HEK293T (cell line): ENCODE measurements at places on chromosomes 1 and 21.

- no peak for DNase-seq
Measured at GRCh38 chr1:46940307-46940706, 969 bp downstream of the CYP4A11 start.

- DNase-seq = no peak
Measured at GRCh38 chr1:217534566-217534965, 96.3 kb downstream of the GPATCH2 start.

DNA sequence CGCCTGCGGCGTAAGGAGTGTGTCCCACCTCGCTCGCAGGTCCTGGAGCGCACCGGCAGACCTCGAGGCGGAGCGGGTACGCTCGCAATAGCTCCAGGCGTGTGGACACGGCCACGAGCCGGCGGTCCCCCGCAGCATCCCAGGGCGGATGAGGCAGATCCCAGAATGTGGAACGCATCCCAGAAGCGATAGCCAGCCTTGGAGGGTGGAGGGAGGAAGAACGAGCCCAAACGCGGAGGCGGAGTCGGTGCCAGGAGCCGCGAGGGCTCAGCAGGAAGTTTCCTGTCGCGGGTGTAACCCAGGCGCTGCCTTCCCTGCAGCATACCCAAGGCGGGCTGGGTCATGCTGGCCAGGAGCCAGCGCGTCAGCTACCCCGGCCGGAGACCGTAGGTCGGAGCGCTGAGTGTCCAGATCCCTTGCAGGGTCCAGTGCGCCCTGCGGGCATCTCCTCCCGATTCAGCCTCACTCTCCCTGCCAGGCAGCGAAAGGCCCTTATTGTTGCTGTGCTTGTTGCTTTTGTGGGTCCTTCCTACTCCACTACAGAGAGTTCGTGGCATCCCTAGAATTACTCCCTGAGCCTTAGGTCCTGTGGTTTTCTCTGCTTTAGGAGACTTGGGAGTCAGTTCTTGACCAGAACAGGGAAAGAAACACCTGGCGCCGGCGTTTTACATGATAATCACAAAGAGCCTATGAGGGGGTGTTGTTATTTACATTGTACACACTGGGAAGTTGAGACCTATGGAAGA lies 27.7 kb downstream of the STYXL2 start:
- no peak for DNase-seq

- no peak for DNase-seq
Measured at GRCh38 chr1:152924191-152924590, 15.8 kb downstream of the IVL start.

DNA sequence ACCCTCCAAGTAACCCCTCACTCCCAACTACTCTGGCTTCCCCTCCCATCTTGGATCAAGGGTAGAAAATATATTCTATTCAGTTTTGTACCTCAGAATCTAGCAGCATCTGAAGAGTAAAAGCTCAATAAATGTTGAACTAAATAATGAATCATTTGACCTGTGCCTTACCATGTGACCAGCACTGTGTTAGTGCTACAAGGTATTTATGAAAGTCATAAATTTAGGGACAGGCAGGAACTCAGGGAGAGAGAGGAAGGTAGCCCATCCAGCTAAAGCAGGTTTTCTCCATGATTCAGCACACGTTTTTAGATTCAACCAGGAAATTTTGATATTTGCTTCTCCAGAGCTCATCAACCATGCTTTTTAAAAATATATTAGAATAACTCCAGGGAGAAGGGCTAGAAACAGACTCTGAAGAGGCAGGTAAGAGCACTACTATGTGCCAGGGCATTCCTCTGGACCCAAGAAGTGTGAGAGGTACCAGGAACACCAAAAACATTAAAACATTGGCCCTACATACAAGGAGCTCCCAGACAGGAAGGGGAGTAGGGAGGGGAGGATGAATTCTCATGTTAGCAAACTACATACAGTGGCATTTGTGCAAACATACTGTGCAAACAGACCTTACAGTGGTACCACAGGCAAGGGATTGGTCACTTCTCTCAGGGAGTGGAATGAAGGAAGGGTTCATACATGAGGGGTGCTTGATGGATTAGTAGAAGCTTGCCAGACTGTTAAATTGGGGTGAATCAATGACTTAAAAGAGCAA lies 64.3 kb downstream of the FYB2 start:
- DNase-seq = no peak

DNA sequence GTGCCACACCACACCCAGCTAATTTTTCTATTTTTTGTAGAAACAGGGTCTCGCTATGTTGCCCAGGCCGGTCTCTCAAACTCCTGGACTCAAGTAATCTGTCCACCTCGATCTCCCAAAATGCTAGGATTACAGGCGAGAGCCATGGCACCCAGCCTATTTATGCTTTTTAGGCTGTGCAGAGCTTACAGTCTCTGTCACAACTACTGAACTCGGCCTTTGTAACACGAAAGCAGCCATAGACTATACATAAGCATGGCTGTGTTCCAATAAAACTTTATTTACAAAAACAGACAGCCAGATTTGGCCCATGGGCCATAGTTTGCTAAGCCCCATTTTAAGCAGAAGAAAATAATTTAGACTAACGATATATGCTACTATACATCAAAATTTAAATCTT lies 54.4 kb downstream of the NID1 start:
- DNase-seq = no peak

GRCh38 chr1:64962441-64962840 lies 3.9 kb downstream of the JAK1 start:
- DNase-seq = no peak

- DNase-seq = no peak
Measured at GRCh38 chr1:200131551-200132125, 104.1 kb downstream of the NR5A2 start.

DNA sequence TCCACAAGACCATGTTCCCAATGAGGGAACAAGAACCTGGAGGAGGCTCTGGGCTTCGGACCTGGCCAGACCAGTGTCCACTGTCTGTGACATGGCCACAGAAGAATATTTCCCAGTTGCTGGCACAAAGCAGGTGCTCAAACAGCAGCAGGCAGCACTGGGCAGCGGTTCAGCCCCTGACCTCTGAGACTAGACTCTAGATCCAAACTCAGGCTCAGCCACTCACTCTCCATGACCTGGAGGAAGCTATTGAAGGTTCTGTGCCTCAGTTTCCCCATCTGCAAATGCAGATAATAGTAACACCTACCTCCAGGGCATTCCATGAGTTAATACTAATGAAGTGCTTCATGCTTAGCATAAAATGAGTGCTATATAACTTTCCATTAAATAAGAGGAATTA lies 8.0 kb downstream of the TMPRSS2 start:
- DNase-seq = no peak

GRCh38 chr21:44940116-44940631 lies 345 bp downstream of the SLX9 start:
- no peak for DNase-seq

- DNase-seq = no peak
Measured at GRCh38 chr1:30777060-30777903, 19.7 kb upstream of the LAPTM5 start.

GRCh38 chr21:21156397-21156796 lies 158.2 kb downstream of the NCAM2 start:
- DNase-seq = no peak

GRCh38 chr1:53949023-53949990 lies 3.2 kb downstream of the LRRC42 start:
- DNase-seq = peak; percentile 43

DNA sequence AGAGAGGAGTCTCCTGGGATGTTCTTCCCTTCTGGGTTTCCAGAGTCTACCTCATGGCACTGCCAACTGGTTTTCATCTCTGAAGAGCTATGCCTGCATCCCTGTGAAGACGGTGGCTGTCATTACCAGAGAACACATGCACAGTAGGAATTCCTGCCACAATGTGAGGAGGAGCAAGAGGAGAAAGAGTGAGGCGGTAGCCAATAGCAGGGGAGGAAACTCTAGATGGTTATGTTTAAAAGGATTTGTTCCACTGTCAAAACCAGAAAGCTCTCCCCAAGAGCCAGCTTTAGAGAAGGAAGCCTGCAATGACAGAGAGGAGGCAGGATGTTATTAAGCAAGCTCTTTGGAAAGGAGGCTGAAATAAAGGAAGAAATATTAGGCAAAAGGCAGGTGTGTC lies 12.3 kb downstream of the LMX1A start:
- no peak for DNase-seq

- no peak for DNase-seq
Measured at GRCh38 chr1:165168467-165168866, 188.0 kb downstream of the LMX1A start.

GRCh38 chr1:55870106-55870505 lies 654.9 kb upstream of the USP24 start:
- no peak for DNase-seq

- DNase-seq = no peak
Measured at GRCh38 chr1:183778568-183779433, 26.1 kb upstream of the RGL1 start.

- no peak for DNase-seq
Measured at GRCh38 chr1:117638759-117639158, 32.9 kb downstream of the TENT5C start.

GRCh38 chr1:228246216-228246900 lies 38.5 kb downstream of the OBSCN start:
- DNase-seq = no peak

DNA sequence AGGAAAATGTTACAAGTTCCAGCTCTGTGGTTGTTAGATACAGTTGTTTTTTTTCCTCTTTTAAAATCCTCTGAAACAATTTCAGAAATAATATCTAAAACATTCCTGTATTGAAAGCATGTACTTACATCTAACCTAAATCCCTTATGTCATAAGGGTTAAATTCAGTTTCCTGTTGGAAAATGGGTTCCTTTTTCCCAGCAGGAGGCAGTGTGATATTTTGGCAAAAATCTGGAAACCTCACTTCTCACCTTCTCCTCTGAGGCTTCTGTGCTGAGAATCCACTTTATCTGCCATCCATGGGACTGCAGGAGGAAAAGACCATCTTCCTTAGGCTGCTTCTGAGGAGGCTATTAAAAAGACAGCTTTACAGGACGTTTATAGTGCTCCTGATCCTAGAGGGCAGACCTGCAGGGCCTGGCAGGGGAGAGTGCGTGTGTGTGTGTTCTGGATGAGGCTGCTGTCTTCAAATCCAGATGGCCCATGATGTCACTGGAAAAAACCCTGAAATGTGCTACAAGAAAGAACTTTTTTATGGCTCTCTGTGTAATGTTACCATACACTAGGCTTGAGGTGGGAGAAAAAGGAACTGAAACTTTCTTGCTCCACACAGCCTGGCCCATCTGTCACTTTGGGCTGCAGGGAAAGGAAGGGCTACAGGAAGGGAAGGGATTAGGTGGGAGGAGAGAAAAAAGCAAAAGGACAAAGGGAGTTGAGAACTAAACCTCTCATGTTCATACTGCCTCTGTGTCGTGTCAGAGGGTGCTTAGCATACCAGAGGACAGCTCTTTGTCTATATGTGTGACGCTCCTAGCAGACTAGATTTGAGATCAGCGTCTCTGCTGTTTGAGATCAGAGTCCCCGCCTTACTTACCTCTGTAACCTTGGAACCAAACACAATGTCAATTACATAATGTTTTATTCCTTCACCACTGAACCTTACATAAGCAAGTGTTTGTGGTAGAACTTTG lies 379.2 kb upstream of the SPAG17 start:
- DNase-seq = no peak

GRCh38 chr1:203145321-203146041 lies 18.0 kb downstream of the ADORA1 start:
- no peak for DNase-seq

DNA sequence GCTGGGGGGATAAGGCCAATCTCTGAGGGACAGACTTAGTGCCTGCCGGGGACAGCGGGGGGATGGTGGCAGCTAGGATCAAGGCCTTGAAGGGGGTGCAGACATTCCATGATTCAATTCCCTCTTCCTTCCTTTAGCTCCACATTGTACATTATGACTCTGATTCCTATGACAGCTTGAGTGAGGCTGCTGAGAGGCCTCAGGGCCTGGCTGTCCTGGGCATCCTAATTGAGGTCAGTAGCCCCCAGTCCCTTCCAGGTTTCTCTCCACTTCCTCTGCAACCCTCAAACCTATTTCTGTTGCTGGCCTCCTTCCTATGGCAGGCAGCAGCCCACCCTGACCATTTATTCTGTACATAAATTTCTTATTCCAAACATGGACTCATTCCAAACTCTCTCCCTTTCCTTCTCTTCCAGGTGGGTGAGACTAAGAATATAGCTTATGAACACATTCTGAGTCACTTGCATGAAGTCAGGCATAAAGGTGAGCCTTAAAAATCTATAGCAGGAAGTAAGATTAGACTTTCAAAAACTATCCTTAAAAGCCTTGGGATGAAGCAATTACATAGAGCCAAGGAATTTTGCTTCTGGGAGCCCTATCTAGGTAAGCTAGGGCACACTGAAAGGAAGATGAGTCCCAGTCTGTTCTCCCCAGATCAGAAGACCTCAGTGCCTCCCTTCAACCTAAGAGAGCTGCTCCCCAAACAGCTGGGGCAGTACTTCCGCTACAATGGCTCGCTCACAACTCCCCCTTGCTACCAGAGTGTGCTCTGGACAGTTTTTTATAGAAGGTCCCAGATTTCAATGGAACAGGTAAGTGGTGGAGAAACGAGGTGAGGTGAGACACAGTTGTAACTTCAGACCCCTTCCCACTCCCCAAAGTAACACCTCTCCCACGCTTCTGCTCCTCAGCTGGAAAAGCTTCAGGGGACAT lies 5.1 kb downstream of the CA14 start:
- DNase-seq = no peak

DNA sequence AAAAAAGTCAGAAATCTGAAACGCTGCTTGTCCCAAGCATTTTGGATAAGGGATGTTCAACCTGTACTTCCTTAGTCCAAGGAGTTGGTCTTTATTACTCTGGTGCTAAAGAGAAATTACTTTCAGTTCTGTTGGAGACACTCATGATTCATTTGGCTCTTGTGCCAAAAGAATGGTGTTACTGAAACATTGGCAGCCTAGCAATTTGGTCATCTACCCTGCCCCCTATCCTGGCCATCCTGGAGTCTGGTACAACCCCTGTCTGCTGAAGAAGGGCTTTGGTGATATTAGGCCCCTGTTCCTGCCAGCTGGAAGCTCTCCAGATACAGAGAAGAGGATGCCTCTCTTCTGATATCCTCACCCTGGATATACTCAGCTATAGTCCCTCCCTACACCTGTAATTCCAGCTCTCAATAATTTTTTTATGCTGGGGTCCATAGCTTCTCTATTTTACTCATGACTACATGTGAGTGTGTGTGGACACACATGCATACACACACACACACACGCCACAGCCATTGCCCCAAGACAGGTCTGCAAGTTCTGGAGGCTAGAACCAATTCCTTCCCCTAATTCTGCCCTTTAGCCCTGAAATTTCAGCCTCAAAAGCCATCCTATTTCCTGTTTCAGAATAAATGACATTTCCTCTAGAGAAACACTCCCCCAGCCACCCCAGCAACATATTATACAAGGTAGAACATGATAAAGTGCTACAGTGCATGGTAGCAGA lies 40.0 kb downstream of the LHX8 start:
- DNase-seq = no peak

GRCh38 chr1:173529106-173529505 lies 52.0 kb downstream of the PRDX6 start:
- no peak for DNase-seq

DNA sequence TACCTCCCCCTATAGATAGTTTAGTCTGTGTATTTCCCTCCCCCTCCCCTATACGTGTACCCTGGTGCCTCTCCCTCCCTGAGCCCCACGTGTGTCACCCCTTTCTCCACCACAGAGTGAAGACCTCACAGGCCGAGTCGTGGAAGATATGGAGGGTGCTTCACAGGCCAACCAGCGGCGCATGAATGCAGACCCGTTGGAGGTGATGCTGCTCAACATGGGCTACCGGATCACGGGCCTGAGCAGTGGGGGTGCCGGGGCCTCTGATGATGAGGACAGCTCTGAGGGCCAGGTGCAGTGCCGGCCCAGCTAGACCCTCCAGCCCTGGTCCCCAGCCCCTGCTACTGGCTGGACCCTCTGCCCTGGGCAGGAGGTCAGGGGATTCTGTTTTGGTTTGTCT lies 15.9 kb upstream of the TMEM222 start:
- DNase-seq = no peak

GRCh38 chr1:206029484-206029883 lies 5.8 kb upstream of the CTSE start:
- no peak for DNase-seq
